CD8-positive, alpha-beta memory T cell (primary cell): ENCODE measurements at places on chromosomes 13 and 19. TPM values are rescaled to one million over a fixed set of nuclear protein-coding genes. Genes with fewer than 3 reads are reported as not detected.

DNA sequence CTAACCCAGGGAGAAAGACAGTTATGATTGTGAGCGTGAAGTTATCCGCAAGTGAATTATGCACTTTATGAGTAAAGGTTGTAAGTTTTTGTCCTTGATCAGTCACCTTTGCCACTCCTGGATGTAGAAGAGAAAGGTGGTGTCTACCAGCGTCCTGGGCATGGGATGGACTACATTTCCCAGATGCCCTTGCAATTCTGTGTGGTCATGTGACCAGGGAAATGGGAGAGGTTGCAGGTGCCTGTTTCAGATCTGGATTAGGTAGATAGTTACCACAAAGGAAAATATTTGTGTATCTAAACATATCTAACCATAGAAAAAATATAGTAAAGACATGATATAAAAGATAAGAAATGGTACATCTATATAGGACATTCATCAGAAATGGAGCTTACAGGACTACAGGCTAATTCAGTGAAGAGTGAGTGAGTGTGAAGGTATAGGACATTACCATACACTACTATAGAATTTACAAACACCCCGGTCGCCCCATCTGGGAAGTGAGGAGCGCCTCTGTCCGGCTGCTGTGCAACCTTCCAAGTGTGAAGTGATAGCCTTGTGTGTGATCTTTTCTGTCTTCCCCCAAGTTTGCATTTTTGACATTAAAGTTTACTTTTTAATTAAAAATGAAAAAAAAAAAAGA lies 51.6 kb upstream of the CACNA1A start:
- no peak for DNase-seq

The APC2 gene
- not detected for polyA plus RNA-seq

DNA sequence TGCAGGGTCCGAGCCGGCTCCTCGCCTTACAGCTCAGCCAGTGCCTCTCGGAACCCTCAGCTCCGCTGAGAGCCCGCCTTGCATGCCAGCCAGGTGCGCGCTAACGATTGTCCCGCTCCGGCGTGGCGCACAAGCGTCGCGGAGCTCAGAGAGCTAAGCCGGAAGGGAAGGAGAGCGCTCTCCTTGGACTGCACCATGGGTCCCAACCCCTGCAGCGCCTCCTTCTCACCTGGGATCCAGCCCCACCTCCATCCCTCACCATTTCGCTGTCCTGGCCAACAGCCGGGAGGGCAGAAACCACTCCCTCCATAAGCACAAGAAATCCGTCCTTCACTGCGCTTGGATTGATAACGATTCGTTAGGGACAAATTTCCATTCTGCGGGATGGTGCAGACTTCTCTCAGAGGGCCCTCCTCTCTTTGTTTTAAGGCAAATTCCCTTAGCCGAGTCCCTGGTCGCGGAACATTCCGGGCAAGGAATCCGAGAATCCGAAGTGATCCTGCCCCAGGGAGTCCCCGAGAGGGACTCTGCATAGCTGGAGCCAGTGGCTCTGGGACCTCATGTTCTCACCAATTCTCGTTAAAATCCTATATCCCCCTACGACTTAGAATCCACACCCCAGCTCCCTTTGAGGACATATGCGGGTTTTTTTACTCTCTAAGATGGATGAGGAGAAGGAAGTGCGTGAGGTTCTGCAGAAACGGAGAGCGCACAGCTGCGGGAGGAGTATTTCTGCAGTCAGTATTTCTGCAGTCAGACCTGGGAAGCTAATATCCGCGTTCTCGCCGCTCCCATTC lies 2.8 kb downstream of the GSX1 start:
- DNase-seq = no peak

- DNase-seq = no peak
Observed at GRCh38 chr19:54674021-54674617, 11.3 kb downstream of the LILRB4 start.

- no peak for DNase-seq
Observed at GRCh38 chr19:1873524-1874473, 10.4 kb upstream of the KLF16 start.

DNA sequence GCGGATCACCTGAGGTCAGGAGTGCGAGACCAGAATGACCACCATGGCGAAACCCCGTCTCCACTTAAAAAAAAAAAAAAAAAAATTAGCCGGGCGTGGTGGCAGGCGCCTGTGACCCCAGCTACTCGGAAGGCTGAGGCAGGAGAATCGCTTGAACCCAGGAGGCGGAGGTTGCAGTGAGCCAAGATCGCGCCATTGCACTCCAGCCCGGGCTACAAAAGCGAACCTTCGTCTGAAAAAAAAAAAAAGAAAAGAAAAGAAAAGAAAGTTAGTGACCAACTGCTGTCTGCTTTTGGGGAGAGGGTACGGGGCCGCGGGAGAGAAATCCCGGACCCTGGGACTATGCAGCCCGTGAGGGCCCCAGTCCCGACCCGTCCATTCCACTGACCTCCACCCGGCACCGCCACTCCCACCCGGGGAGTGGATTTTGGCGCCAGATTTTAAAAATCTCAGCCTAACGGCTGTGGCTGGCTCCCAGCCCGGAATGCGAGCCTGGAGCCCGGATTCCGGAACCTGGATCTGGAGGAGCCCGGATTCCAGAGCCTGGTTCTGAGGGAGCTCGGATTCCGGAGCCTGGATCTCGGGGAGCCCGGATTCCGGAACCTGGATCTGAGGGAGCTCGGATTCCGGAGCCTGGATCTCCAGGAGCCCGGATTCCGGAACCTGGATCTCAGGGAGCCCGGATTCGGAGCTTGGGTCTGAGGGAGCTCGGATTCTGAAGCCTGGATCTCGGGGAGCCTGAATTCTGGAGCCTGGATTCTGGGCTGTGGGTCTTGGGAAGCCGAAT lies 6.1 kb upstream of the LMNB2 start:
- no peak for DNase-seq
